ENCODE measurements at places on chromosomes 3 and 15.

GRCh38 chr15:78216276-78217104, 17.9 kb downstream of the ACSBG1 start:
- no peak for DNase-seq

DNA sequence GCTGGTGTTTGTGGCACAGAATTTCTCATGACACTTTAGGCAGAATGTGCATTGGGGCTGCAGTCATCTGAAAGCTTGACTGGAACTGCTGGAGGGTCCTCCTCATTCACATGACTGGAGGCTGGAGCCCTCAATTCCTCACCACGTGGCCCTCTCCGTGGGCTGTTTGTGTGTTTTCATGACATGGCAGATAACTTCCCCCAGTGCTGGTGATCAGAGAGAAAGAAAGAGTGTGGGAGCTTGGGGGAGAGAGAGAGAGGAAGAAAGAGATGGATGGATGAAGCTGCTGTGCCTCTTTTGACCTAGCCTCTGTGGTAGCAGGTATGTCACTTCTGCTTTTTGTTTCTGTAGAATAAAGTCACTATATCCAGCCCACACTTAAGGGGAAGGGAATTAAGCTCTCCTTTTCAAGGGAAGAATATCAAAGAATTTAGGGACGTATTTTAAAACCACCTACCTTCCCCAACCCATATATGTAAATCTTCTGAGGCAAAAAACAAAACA, 169.6 kb upstream of the IL12A start:
- DNase-seq = no peak

DNA sequence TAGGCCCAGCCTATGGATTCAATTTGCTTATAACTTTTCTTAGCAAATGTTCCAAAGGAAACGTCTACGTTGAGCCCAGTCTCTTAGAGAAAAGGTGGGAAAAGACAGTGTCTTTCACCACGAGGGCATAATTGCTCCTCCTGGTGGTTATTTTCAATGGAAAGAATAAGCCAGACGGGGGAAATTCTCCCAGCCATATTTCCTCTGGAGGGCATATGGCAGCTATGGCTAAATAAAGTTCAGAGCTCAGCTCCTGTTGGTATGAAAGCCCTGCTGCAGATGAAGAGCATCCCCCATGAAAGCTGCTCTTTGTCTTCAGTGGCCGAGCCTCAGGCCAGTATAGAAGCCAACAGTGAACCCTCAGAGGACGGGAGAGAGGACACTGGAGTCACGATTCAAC, 297.9 kb downstream of the RYR3 start:
- no peak for DNase-seq

GRCh38 chr3:72217570-72217969, 432.6 kb upstream of the PROK2 start:
- DNase-seq = no peak

GRCh38 chr3:138412821-138413551, 21.4 kb upstream of the ESYT3 start:
- DNase-seq = no peak

DNA sequence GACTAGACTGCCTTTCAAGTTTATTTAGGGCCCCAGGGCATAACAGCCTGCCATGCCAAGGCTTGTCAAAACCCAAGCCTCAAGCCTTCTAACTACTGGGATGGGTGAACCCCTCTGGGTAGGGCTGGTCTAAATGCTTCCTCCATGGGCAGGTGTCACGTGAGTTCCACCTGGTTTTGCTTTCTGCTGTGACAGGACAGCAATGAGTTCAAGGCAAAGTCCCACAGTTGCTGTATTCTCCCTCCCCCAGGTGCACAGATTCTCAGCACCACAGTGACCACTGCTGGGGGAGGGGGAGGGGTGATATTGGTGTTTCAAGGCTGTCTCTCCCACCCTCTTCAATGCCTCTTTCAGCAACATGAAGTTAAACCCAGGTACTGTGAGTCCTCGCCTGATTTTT, 46.9 kb upstream of the UBE2Q2 start:
- DNase-seq = no peak

DNA sequence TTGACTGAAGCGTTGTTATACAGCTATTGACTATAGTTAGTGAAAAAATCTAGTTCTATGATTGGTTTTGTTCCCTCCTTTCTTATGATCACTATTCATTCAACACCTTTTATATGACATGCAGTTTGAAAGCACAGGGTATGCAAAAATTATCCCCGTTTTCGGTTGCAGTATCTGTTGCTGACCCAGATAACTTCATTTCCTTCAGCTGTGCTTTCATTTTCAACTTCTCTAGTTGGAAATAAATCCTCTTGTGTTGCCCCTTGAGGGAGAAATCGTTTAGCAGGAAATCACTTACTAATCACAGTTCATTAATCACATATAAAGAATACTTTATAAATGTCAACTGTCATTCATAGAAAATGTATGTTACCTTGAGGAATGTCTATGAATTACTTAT, 55.1 kb downstream of the MBNL1 start:
- DNase-seq = no peak

- no peak for DNase-seq
Measured at GRCh38 chr15:91627473-91628278, 225.8 kb upstream of the SLCO3A1 start.

GRCh38 chr3:99967796-99968195, 146.5 kb downstream of the FILIP1L start:
- no peak for DNase-seq

DNA sequence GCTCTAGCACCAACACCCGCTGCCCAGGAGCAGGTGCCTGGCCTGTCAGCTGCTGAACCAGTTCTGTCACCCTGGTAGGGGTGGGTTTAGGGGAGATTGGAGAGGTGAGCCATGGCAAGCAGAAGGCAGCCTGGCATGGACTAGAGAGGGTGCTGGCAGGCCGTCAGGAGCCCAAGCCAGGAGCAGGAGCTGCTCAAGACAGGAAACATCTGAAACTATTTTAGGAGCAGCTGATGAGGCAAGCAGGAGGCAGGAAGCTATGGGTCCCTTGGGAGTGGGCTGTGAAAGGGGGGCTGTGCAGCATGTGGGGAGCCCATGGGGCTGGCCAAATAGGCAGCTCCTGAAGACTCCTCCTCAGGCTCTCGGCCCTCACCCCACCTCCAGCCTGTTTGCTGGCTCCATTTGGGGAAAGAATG, 2.3 kb downstream of the INKA1 start:
- DNase-seq = no peak

DNA sequence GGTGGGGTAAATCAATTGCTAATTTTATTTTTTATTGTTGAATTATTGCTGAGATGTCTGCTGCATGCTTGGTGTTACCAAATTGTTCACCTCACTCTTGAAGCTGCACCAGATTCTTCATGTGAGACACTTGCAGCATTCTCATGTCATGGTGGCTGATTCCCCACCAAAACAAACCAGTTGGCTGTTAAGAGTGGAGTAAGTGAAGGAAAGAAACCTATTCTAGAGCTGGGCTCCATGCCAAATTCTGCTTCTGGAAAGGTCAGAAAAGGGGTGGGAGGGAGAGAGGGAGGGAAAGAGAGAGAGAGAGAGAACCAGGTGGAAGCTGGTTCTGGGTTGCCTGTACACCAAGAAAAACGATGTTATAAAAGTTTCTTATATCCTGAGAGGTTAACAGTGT, 317.5 kb upstream of the THRB start:
- DNase-seq = no peak

DNA sequence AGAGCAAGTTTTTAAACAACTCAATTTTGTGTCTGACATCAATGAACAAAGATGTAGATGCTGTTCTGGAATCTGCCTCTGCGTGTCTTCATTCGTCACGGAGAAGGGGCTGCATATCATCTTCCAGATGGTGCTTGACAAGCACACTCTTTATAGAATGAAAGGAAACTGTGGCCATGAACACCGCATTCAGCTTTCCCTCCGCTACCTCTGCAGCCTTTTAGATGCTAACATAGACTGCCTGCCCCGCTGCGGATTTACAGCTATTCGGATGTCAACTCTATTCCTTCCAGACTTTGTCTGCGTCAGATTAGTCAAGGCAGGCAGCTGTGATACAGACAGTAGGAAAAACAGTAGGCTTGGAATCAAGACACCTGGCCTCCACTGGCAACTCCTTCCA, 232.9 kb downstream of the TJP1 start:
- no peak for DNase-seq

DNA sequence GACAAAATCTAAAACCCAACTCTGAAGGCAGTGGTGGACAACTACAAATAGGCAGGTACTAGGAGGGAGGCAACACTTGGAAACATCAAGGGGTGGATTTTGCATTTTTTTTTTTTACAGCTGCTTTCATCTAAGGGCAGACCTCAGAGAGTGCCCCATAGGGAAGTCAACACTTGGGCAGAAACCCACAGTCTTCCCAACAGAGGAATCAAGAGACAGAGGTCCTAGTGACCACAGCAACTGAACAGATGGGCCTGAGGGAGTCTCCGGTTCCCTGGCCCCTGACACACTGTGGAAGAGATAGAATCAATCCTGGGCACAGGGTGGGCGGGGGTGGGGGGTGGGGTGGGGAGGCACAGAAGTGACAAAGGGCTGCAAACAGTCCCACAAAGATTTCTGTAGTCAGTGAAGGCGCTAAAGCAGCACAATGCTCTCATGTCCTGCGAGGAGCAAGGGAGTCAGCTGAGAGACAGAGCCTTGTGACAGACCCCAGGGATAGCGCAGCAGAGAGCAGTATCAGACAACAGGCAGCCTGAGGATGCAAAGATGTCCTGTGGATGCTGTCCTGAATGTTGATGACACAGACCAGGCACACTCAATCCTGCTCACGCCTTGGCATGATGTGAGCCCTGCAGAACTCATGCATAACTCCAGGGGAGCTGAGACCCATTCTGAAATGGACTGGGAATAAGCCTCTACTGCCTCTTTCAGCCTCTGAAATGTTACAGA, 6.9 kb upstream of the RFTN1 start:
- DNase-seq = no peak

DNA sequence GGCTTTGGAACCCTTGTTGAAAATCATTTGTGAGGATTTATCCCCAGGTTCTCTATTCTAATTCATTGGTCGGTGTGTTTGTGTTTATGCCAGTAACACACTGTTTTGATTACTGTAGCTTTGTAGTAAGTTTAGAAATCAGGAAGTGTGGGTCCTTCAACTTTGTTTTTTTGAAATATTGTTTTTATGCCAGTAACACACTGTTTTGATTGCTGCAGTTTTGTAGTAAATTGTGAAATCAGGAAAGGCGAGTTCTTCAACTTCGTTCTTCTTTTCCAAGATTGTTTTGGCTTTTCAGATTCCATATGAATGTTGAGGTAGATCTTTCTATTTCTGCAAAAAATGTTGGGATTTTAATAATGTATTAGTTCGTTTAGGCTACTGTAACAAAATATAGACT, 314.6 kb downstream of the RPLP1 start:
- DNase-seq = no peak
